NCI-H226 (cell line): ENCODE measurements at places on chromosomes 1 and 21.

DNA sequence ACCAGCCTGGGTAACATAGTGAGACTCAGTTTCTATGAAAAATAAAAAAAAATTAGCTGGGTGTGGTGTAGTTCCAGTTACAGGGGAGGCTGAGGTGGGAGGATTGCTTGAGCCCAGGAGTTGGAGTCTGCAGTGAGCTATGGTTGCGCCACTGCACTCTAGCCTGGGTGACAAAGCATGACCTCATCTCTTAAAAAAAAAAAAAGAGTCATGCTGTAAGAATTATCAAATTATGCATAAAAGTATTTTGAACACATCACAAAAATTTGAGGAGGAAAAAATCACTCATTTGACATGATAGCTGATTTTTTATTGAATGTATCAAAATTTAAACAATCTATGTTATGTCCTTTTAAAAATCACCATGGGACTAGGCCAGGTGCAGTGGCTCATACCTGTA, 17.8 kb downstream of the CCDC30 start:
- DNase-seq, result peak; percentile 30

GRCh38 chr1:52635321-52636089, 2.5 kb downstream of the SHISAL2A start:
- no peak for DNase-seq

GRCh38 chr1:96487394-96487793, 234.2 kb upstream of the PTBP2 start:
- no peak for DNase-seq

DNA sequence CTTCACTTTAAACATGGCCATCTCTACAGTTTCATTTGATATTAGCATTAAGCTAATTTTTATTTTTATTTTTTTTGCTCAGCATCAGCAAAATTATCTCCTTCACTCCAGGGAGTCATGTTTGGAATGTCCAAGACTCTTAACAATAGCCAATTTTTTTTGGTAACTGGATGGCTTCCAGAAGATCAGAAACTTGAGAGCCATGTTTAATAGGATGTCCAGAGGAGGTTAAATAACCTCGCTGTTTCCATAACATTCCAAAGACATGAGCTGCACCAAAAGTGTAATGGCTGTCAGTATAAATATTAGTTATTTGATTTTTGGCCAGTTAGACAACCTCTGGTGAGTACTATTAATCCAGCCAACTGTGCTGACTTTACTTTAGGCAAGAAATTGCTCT, 80.7 kb downstream of the DNTTIP2 start:
- DNase-seq, result peak; percentile 90

GRCh38 chr1:209156991-209157390, 426.5 kb upstream of the CAMK1G start:
- no peak for DNase-seq

DNA sequence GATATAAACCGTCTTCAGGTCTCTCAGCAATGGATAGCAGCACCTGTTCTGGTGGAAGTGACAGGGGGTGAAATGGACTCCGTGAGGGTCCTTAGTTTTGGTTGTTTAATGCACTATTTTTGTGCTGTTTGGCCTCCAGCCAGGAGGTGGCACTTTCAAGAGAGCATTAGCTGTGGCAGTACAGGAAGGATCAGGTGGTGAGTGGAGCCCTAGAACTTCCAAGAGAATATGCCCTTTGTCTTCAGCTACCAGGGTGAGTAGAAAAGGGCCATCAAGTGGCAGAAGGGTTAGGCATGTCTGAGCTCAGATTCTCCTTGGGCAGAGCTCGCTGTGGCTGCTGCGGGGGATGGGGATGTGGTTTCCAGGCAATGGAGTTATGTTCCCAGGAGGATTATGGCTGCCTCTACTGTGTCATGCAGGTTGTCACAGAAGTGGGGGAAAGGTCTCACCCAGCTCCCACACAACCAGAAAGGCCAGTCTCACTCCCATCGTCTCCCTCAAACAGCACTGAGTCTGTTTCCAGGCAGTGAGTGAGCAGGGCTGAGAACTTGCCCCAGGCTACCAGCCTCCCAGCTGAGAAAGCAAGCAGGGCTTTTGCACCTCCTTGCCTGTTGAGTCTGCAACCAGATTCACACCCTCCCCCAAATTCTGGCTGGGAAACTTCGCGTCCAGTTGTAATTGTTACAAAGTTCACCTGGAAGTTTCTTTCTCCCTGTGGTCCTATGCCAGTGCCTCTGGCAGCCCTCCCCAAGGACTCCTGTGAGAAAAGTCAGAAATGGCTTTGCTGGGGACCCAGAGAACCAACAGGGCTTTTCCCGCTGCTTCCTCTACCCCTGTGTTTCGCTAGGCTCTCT, 39.1 kb upstream of the TTLL7 start:
- no peak for DNase-seq
